ENCODE measurements at places on chromosomes 16 and 17. TPM values are rescaled to one million over a fixed set of nuclear protein-coding genes. Genes with fewer than 3 reads are reported as not detected.

DNA sequence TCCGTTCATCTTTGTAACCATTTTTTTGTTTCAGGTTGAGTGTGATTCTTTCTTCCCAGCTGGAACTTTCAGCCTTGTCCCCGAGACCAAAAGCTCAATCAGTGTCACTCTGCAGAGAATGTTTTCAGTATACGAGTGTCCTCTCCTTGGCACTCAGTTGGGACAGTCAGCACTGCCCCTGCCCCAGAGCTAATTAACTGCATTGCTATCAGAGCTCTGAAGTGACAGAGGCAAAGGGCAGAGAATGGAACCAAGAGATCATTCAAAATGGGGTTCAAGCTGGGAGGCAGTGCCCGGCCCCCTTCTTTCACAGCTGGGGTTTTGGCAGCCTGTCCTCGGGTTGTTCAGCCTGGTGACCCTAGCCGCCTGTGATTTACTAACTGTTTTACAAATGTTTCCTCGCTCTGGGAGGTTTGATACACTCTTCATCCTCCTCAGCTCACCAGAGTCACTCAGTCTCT is 195.9 kb upstream of the TBX2 start:
- H3K27me3 ChIP-seq: no peaks in the 10 kb centered on the region
- H3K27ac ChIP-seq: peak overlapping the region; percentile 79
- no peaks in the 10 kb centered on the region for H3K36me3 ChIP-seq
- no peak overlapping the region for H3K4me3 ChIP-seq
- H3K4me1 ChIP-seq: peaks cover 4% of the 10 kb centered on the region

GRCh38 chr16:11915114-11915643 is 577 bp downstream of the GSPT1 start:
- H3K36me3 ChIP-seq: no peaks in the 10 kb centered on the region
- peak overlapping the region; percentile 86 for H3K4me3 ChIP-seq
- H3K27ac ChIP-seq: peak overlapping the region; percentile 61
- no peaks in the 10 kb centered on the region for H3K27me3 ChIP-seq
- peaks cover 6% of the 10 kb centered on the region for H3K4me1 ChIP-seq

- no peaks in the 10 kb centered on the region for H3K27me3 ChIP-seq
- no peaks in the 10 kb centered on the region for H3K36me3 ChIP-seq
- H3K27ac ChIP-seq: no peak within 1 kb of the TSS
- no peak within 1 kb of the TSS for H3K4me3 ChIP-seq
- H3K4me1 ChIP-seq: no peaks in the 10 kb centered on the region
Observed at GRCh38 chr16:1966460-1966859, at the start of gene RNF151. TSS of gene RNF151 (plus strand) at chr16:1966856. CDS start at chr16:1966882, 26 bp downstream.

SLFN13 gene
- total RNA-seq: 31.0 TPM

DNA sequence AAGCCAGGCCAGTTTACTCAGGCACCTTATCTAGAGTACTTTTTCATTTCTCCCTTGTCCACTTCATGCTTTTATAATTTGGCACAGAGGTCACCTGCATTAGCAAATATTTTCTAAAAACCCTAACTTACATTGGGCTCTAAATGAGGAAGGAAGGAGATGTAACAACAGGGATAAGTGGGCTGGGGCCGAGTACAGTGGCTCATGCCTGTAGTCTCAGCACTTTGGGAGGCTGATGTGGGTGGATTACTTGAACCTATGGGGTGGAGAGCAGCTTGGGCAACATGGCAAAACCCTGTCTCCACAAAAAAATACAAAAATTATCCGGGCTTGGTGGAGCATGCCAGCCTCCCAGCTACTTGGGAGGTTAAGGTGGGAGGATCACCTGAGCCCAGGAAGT is 55.9 kb downstream of the TMEM100 start:
- no peak overlapping the region for H3K27ac ChIP-seq
- no peak for DNase-seq
- H3K4me3 ChIP-seq: no peak overlapping the region
- H3K27me3 ChIP-seq: no peaks in the 10 kb centered on the region
- H3K36me3 ChIP-seq: no peaks in the 10 kb centered on the region
- H3K4me1 ChIP-seq: no peaks in the 10 kb centered on the region

GRCh38 chr16:2159175-2159838 is 3.7 kb downstream of the TRAF7 start:
- DNase-seq: peak; percentile 83
- no peaks in the 10 kb centered on the region for H3K27me3 ChIP-seq
- no peak overlapping the region for H3K27ac ChIP-seq
- H3K4me1 ChIP-seq: no peaks in the 10 kb centered on the region
- H3K4me3 ChIP-seq: no peak overlapping the region

HSD17B2 gene
- not detected for total RNA-seq
